Activated T-helper 1 cell treated with anti-CD3 and anti-CD28 coated beads, Interleukin-12 subunit alpha, Interleukin-12 subunit beta, Interleukin-2, Interleukin-4 antibody, amounts not matched to agents 30 ng/mL and 10 ng/mL and 1 ng/mL, durations not matched to agents 14 hours and 24 hours and 36 hours (primary cell): ENCODE measurements at places on chromosomes 4 and X. TPM values are rescaled to one million over a fixed set of nuclear protein-coding genes. Genes with fewer than 3 reads are reported as not detected.

DNA sequence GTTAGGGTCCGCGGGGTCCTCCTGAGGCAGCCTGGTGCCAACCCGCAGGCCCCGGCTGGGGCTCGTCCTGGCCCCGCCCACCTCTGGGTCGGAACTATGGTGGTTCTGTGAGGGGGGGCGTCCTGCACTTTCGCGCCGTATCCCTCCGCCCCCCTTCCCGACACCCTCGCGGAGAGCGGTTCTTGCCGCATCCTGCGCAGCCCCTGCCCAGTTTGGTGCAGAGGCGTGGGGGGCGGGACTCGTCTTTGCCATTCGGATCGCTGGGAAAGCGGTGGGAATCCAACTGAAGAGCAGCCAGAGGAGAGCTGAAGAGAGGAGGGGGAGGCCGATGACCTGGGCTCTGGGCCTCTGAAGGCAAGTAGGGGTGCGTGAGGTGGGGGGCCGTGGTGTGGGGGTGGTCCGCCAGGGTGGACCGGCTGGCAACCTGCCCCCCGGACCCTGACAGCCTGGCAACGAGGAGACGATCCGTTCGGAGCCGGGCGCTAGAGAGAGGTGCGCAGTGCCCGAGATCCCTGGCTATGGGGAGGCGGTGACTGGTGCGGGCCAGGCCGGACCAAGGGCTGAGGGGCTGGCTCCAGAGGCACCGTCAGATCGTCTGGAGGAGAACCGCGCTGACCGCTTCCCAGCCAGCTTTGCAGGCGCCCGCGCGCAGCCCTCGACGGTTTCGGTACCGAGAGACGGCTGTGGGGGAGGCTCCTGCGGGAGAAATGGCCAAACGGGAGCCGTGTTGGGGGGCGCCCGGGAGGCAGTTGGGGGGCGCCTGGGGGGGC is at the start of gene GPRASP1:
Gene GPRASP1 (plus strand): TSS at position 242 of the 770 bp plus-strand sequence. CDS start 2,431 bp downstream, outside the sequence.
- no peak for DNase-seq

GRCh38 chr4:23888421-23889319 is 1.2 kb downstream of the PPARGC1A start:
- DNase-seq: no peak

GRCh38 chrX:9873952-9874351 is 87.7 kb downstream of the SHROOM2 start:
- peak; percentile 1 for DNase-seq

DNA sequence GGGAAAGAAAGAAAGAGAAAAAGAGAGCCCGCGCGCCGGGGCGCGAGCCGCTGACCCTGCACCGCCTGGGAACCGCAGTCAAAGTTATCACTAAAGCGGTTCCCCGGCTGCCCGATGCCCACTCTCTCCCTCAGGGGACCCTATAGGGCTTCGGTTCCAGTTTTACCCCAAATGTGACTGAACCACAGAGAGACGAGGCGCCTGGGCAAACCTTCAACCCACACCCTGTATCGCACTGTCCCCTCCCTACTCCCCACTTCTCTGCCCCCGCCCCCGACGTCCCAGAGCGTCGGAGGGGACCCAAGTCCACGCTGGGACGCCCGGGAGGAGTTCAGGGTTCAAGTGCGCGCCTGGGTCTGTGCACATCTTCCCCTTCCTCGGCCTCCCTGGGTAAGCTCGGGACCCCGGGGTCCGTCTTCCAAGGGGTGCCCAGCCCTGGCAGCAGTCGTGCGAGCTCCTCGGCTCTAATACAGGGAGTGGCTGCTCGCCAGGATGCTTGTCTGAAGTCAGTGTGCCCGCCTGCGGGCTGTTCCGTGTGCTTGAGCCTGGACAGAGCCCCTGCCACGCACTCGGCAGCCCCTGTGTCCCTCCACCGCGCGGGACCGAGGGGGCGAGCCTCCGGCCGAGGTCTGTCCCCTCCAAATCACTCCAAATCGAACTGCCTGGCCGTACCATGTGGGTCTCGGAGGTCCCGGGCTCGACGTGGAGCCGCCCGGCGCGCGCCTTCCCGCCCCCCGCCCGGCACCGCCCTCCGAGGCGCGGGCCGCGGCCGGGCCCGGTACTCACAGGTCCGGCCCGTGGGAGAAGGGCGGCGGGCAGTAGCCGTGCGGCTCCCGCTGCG is 960 bp downstream of the TRPC3 start:
- peak; percentile 6 for DNase-seq

- no peak for DNase-seq
These were observed 18.9 kb downstream of the TIFA start for GRCh38 chr4:112266823-112267222.

GRCh38 chr4:83599183-83599582 is 63.3 kb downstream of the GPAT3 start:
- DNase-seq: no peak

DNA sequence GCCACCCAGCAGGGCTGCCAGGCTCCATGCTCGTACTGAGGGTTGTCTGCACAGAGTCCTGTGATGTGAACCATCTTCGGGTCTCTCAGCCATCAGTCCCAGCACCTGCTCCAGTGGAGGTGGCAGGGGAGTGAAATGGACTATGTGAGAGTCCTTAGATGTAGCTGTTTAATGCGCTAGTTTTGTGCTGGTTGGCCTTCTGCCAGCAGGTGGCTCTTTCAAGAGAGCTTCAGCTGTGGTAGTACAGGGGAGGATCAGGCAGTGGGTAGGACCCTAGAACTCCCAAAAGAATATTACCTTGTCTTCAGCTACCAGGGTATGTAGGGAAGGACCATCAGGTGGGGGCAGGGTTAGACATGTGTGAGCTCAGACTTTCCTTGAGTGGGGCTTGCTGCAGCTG is 1066.0 kb downstream of the GLUD2 start:
- DNase-seq: no peak

DNA sequence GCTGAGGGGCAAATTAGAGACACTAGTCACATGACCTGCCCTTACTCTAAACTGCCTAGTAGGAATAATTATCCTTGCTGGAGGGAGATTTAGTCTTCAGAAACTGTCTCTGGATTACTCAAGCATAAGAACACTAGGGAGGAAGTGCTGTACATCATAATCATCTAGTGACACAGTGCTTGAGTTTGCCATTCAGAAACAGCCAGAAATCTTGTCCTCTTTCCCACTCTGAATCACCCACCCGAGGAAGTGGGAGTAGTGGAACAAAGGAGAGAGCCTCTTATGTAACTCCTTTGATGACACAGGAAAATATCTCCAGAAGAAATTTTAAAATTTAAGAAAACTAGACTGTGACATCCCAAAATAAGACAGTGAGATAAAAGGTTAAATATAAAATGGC is 69.3 kb upstream of the PCDH19 start:
- DNase-seq: no peak

DNA sequence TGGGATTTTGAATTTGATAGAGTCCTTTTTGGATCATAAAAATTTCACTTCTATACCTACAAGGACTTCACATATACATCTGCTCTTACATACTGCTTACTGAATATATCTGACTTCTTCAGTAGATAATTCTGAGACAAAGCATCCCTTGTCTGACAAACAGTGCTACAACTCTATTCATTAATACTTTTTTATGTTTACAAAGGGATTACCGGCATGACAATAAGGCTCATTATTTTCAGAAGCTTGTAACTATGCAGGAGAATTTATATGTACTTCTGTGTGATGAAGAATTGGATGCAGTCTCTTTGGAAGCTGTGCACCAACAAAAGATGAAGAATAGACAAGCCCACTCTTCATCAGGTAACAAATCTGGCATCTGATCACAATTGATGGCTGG is 1070.3 kb downstream of the STIM2 start:
- DNase-seq: no peak

GRCh38 chrX:148672517-148672916 is 172.1 kb downstream of the AFF2 start:
- no peak for DNase-seq

- DNase-seq: no peak
These were observed 399.6 kb downstream of the NLGN4X start for GRCh38 chrX:5829060-5829459.

GRCh38 chr4:103091601-103092223 is 7.9 kb downstream of the BDH2 start:
- peak; percentile 27 for DNase-seq

GRCh38 chr4:169342159-169342860 is 71.6 kb upstream of the SH3RF1 start:
- no peak for DNase-seq

DNA sequence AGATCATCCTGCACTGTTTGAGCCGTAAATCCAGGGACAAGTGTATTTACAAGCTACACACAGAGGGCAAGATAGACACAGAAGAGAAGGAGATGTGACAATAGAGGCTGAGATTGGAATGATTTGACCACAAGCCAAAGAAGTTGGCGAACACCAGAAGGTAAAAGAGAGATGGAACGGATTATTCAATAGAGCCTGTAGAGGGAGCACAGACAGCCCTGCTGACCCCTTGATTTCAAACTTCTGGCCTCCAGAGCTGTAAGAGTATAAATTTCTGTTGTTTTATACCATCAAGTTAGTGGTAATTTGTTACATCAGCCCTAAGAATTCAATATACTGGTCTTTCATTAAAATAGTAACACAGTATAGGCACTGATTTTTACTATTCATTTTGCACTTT is 447.8 kb downstream of the FAT4 start:
- DNase-seq: no peak

DNA sequence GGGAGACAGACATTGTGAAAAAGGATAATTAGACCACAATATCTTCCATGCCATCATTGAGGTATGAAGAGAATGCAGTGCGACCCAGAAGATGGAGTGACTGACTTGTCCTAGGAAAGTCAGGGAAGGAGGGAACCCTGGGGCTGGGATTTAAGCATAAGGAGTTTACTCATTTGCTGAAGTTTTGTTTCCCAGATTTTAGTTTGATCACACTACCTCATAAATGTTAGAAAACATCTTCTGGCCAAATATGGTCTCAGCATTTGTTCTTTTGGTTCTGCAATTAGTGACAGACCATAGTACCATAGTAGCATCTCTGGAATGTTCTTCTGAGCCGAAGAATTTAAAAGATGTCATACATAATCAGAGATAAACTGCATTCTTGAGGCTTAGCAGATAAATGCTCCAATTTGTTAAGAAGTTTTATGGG is 96.5 kb upstream of the PGRMC2 start:
- no peak for DNase-seq

- DNase-seq: no peak
These were observed 18.5 kb downstream of the P2RY8 start for GRCh38 chrX:1518512-1518911.

DNA sequence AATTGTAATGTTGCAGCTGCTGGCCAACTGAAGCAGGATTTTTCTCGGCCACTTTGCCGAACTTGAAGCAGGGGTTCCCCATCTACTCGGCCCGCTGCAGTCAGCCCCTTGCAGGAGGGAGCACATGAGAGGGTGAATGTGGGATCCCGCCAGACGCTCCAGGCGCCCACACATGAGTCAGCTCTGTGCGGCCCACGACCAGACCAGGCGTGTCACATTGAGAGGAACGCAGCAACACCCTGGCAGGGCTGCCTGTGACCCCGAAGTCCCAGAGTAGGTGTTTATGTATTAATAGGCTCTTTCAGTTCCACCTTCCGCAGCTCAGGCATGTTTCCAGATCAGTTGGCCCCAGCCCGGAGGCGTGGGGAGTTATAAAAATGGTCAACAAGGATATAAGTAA is 344.7 kb upstream of the PABPC4L start:
- DNase-seq: no peak

GRCh38 chr4:7607156-7607910 is 172.6 kb upstream of the PSAPL1 start:
- no peak for DNase-seq

GRCh38 chr4:67581913-67582312 is 23.4 kb downstream of the STAP1 start:
- no peak for DNase-seq

DNA sequence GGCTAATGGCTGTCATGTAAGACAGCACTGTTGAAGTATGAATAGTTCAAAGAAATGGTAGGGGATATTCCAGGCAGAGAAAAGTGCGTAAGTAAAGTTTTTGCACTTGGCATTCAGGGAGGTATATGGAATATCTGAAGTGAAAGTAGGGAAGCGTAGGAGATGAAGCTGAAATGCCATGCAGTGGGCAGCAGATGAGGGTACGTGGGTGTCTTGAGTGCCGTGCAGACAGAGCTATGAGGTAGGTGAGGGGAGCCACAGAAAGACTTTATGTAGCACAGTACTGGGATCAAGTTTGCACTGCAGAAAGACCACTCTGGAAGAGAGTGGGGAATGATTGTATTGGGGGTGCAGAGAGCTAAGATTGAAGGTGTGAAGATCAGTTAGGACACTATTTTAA is 5.2 kb upstream of the SCD5 start:
- no peak for DNase-seq

- DNase-seq: no peak
These were observed 43.1 kb upstream of the AFF2 start for GRCh38 chrX:148457279-148457678.

GRCh38 chr4:122830426-122831095 is 3.9 kb downstream of the FGF2 start:
- no peak for DNase-seq

The C4orf17 gene
- total RNA-seq: not detected in 2 replicates

The GUCY1A1 gene
- 0.08 TPM in 1 of 2 replicates, not detected in the other for total RNA-seq

The PCDH18 gene
- not detected in 2 replicates for total RNA-seq

The NOX1 gene
- total RNA-seq: not detected in 2 replicates

The PLK4 gene
- 40.7 and 41.2 TPM in 2 replicates for total RNA-seq

The CXCL13 gene
- 6.8 and 7.9 TPM in 2 replicates for total RNA-seq

The CXCL11 gene
- total RNA-seq: not detected in 2 replicates

The HTN3 gene
- total RNA-seq: not detected in 2 replicates

The CFAP47 gene
- not detected in 2 replicates for total RNA-seq

The LRIT3 gene
- total RNA-seq: 0.15 TPM in 1 of 2 replicates, not detected in the other

The PRDX4 gene
- total RNA-seq: 75.5 and 83.2 TPM in 2 replicates

The AADAT gene
- total RNA-seq: not detected in 2 replicates

The TBX22 gene
- total RNA-seq: not detected in 2 replicates

The GASK1B gene
- total RNA-seq: not detected in 2 replicates

The RHOXF2 gene
- not detected in 2 replicates for total RNA-seq

The CD40LG gene
- 261 and 272 TPM in 2 replicates for total RNA-seq

The GLRA3 gene
- total RNA-seq: not detected in 2 replicates
